ENCODE measurements at places on chromosomes 5 and 9.

- no peak for DNase-seq
Measured at GRCh38 chr5:76608833-76609232, 14.4 kb downstream of the F2RL2 start.

DNA sequence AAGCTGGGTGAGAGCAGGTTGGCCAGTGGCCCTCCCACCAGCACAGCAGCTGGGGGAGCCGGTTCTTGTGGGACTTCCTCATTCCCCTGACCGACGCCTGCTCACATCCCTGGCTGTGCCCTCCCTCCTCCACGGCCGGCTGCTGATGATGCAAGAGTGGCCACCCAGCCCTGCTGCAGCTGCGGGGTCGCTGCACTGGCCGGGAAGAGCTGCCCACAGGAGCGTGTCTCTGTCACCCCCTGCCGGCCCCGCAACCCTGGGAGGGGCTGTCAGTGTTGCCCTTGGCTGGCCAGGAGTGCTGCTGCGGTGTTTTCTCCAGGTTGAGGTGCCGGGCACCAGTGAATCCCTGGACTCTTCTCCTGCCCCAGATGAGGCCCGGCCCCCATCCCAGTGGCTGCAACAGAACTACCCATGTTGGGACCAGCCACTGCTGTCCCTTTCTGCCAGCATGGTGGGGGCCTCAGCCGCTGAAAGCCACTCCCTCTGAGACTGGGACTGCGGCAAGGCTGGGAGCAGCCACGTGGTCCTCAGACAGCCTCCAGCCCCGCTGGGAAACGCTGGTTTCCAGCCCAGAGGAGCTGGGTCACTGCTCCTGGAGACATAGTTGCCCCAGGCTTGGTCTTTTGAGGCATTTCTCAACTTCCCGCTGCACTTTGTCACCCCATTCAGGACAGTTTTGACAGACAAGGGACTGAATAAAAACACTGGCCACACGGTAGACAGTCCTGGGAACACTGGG lies 739 bp downstream of the CARD9 start:
- DNase-seq, result no peak

DNA sequence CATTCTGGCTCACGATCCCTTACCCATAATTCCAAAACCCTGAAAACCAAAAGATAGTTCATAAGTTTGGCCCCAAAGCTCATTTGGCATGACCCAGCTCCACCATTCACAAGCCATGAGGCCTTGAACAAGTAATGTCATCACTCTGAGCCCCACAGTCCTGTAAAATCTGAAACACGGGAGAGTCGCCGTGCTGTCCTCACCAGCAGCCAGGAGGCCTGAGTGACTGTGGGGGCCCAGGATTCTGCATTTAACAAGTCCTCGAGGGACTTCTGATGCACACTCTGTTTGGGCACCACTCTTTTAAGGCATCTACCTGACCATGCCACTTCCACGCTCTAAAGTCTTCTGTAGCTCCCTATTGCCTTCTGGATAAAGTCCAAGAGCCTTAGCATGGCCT lies 40.8 kb downstream of the DUSP1 start:
- no peak for DNase-seq

GRCh38 chr5:169602535-169602934 lies 19.0 kb downstream of the SPDL1 start:
- no peak for DNase-seq

- DNase-seq, result no peak
Measured at GRCh38 chr5:81450940-81451339, 57.0 kb upstream of the ACOT12 start.

DNA sequence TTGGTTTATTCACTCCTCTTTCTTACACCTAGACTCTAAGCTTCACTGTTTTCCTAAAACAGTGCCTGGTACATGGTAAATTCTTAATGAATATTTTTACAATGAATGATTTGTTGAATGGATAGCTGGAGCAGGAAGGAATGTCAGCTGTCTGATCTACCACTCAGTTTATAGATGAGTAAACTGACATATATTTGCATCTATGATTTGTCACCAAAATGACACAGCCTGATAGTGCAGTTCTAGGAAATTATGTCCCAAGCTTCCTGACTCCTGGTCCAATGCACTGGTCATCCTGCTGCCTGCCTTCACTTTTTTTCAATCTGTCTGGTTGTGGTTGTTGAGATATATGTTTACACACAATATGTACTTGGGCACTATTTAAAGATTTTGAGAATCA lies 651.7 kb upstream of the WWC1 start:
- no peak for DNase-seq

DNA sequence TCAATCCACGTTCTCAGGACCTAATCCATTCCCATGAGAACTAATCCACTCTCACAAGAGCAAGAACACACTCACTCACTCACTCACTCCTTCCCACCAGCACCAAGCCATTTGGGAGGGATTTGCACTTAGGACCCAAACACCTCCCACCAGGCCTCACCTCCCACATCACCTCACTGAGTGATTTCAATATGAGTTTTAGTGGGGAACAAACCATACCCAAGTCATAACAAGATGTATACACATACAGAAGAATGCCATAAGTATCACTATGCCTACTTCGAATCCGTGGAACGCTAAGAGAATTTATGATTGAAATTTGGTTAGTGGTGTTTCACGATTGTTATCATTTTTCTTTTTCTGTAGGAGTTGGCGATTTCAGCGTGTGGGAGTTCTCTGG lies 29.3 kb upstream of the CTSL start:
- no peak for DNase-seq

DNA sequence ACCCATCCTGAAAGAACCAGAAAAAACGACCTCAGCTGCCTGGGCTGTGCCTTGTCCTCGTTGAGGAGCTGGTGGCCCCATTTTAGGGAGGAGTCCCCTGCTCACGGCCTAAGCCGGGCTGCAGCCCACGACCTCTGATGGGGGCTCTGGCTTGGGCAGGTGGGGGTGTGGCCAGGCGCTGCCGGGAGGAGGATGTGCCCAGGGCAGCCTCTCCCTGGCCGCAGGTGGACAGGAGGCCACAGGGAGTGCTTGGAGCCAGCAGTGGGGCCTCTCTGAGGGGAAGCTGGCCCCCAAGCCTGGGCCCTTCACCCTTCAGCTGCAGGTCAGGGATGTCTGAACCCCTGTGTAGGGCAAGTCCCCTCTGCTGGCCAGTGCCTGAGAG lies 2.5 kb downstream of the DIPK1B start:
- DNase-seq, result no peak

DNA sequence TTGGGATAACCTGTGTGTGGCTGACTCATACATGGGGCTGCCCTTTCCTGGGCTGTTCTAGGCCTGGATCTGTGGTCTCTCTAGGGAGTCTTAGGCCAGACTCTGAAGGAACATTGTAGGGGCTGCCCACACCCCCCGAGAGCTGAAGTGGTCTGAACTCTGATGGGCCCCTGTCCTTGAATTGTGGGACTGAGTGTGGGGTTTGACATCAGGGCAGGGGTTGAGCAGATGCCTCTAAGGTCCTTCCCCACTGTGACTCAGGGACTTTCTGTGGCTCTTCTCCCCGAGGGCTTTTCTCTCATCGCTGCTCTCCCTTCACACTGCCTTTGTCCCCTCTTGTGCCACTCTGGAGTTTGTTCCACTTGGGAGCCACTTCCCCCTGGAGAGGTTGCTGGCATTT lies 215.0 kb downstream of the MELK start:
- DNase-seq, result no peak

DNA sequence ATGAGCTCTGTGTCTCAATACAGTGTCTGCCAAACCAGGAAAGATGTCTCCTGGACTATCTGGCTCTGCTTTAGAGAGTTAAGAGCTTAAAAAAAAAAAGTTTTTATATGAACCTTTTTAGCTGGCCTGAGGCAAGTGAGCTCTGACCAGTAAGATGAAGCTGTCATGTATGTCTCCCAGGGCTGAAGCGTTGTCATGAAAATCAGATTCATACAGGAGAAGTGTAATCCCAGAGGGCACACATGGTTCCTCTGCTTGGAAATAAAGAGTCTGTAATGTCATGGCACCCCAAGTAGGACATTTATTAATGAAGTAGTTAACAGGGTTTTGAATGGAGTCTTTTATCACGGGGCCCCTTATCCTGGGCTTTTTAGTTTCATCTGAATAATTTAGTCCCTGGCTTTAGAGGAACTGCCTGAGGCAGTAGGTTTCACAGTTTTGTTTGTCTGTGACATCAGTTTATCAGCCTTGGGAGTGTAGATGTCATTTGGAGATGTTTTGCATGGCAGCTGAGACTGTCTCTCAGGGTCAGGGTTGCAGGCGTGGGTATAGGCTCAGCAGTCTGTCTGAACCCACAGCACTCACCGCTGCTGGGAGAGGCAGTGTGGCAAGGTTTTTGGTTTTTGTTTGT lies 223.3 kb downstream of the DIRAS2 start:
- DNase-seq, result no peak

DNA sequence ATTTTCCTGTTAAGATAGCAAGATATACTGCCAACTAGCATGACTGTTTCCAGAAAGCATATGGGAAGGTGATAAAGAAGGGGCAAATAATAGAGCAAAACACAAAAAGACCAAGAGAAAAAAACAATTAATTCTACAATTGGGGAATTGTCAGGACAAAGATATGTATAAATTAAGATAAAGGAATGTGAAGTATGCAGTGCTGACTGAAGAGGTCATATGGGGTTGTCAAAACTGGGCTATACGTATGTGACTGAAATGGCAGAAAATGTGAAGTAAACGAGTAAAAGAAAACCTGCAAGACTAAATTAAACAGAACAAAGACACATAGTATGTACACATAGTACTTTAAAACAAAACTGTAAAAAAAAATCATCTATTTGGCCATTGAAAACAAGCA lies 222.3 kb downstream of the ARL15 start:
- no peak for DNase-seq

- DNase-seq, result no peak
Measured at GRCh38 chr9:121754655-121755436, 103.4 kb downstream of the DAB2IP start.

DNA sequence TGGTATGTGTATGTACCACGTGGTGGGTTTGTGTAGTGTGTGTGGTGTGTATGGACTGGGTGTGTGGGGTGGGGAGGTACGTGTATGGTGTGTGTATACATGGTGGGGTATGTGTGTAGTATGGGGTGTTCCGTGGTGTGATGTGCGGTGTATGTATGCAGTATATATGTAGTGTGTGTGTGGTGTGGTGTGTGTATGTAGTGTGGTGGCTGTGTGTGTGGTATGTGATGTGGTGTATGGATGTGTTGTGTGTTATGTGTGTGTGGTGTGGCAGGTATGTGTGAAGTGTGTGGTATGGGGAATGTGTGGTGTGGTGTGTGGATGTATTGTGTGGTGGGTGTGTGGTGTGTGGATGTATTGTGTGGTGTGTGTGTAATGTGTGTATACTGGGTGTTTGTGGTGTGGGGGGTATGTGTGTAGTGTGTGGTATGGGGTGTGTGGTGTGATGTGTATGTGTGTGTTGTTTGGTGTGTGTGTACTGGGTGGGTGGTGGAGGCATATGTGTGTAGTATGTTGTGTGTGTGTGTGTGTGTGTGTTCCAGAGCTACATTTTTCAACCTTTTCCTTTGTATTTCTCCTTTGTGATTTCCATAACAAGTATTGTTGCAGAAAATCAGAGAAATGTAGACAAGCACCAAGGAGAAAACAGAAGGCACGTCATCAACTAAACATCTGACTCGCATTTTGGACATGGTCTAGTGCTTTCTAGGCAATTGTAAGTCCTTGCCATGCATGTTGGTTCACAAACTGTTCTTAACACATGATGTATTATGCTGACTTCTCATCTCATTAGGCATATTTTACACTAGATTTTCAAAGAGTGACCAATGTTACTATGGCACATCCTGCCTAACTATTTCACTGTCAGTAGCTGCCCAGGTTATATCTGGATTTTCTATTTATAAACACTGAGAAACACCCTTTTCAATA lies 13.2 kb downstream of the SEMA4D start:
- no peak for DNase-seq

GRCh38 chr5:16588434-16589214 lies 28.2 kb downstream of the RETREG1 start:
- DNase-seq, result no peak

DNA sequence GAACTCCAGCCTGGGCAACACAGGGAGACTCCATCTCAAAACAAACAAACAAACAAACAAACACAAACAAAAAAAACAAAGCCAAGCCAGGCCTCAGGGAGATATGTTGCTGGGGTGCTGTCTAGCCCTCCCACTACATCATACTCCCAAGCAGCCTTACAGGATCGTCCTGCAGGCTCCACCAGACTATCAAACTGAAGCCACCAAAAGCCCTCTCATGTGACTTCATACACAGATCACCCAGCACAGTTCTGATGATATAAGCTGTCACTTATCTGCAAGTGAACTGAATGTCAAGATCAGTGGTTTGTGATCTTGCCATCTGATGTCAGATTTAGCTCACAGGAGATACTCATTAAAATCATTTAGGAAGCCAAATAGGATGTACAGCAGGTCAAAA lies 43.3 kb downstream of the WDR41 start:
- DNase-seq, result no peak

- no peak for DNase-seq
Measured at GRCh38 chr9:77987081-77987656, 44.4 kb downstream of the GNAQ start.

DNA sequence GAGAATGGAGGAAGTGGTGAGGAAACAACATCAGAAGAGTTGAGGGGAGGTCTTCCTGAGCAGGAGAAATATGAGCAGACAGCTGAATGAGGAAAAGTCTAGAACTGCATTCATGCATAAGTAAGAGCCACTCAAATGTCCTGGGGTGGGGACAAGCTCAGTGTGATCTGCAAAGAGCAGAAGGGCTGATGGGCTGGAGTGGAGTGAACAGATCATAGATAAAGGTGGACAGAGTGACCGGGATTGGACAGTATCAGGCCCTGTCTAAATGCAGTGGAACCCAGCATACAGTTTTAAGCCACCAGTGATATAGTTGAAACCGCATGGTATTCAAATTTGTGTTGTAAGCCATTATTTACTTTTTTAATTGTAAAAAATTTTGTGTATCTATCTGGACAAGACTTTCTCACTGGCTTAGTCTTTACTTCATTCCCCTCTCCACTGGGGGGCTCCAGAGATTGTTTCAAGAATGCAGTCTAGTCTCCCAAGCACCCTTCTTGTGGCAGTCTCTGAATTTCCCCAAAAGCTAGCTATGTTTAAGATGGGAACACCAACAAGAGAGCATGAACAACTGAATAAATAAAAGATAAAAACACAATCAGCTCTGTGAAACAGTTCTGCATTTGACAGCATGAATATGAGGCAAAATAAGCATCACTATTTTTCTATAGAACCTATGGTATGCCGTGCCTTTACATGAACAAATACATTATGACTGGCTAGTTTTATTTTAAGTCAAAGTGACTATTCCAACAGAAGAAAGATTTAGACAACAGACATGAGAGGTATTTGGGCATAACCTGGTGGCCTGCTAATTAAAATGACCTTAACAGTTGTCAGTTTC lies 10.7 kb upstream of the STK32A start:
- DNase-seq, result no peak

GRCh38 chr9:28653216-28653615 lies 1079.9 kb upstream of the C9orf72 start:
- DNase-seq, result no peak
